ENCODE measurements at places on chromosomes 12 and 14.
A peak's percentile ranks its signal among the peaks of the same experiment; 100 is the strongest.

DNA sequence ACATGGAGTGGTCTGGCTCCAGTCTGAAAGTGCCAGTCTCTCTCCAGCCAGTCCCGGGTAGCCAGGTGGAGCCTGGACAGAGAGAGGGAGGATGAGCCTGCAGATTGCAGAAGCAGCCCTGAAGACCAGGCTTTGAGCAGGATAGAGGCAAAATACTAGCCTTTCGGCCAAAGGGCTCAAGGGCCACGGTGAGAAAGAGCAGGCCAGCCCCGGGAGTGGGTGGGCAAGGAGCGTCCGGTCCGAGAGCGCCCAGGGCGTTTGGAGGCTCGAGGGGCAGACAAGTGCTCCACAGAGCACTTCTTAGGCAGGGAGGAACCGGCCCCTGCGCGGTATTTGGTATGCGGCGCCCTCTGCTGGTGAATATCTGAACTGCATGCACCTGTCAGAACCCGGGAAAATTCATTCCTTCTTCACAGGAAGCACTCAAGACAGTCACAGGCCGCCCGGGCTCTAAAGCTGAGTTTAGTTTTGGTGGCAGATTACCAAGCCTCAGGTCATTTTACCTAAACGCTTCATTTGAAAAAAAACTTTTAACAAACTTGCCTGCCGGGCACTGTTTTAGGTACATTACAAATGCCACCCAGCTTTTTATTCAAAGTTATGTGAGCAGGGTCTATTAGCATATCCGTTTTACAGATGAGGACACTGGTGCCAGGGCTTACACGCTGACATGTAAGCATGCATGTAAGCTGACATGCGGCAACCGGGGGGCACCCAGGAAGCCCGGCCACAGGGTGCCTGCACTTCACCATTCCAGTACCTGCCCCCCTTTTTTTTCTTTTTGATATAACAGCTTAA lies 21.0 kb upstream of the PSMC1 start:
- DNase-seq, result peak; percentile 89

GRCh38 chr14:64410084-64410774 lies 22.1 kb downstream of the MTHFD1 start:
- no peak for DNase-seq

- peak; percentile 67 for DNase-seq
Measured at GRCh38 chr12:49019443-49020324, 1.1 kb upstream of the PRKAG1 start.

DNA sequence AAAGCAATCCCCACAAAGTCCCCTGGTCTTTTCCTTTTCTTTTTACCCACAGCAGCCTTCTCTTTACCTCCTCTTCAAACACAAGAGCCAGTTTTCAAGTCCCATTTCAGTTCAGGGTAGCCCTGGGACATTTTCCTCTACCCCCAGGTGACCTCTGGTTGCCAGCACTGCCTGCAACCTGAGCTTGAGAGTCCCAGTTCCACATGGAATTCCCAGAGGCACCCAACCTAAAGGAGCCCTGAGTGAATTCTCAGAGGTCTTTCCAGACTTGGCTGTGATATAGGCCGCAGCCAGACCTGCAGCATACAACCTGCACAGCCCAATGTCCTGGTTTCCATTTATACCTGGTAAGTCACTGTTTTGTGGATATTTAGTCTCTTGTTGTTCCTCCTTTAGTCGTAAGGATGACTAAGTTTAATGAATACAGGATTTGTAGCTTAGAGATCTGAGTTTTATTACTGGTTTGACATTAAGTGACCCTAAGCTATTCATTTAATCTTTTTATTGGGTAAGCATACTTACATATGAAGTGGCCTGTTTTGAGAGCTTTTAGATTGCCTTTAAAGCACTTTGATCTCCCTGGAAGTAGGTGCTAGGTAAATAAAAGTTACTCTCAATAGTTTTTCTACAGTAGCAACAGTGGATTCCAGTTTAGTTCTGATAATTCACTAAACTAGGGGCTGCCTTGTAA lies 159.8 kb downstream of the TGFB3 start:
- no peak for DNase-seq

DNA sequence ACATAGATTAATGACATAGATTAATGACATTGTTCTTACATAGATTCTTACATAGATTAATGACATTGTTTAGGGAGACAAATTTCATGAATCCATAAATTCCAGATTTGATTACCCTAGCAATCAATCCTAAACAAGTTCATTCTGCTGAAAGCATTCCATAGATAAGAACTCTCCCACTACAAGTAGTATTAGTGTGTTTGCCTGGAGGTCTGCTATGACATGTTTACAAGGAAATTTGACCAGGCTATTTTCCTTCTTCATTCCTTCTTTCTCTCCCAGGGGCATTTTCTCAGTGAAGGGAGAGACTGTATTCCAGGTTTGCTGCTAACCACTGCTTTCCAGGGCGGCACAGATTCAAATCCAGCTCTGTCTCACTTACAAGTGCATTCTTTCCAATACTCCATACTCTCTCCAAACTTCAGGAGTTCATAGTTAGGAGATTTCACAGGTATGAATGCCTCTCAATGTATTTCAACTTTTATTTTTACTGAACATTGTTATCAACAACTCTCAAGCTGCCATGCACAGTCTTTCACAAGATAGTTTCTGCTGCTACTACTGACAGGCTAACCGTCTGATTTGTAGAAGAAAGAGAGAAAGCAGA lies 134.5 kb downstream of the SLC38A1 start:
- no peak for DNase-seq

DNA sequence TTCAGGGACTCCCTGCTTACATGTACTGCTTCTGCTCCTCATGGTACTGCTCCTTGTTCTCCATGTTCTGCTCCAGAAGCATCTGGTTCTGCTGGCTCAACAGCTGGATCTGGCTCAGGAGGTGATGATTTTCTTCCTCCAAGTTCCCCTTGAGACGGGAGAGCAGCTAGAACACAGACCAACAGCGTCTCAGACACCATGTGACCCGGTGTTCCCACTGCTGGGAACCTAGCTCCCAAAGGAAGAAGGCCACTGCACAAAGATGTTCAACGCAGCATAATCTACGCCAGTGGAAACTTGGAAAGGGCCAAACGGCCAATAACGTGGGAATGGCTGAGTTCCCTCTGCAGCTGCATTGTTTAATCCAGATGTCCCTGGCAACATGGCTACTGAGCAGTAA lies 49.6 kb upstream of the GPR68 start:
- DNase-seq, result no peak

DNA sequence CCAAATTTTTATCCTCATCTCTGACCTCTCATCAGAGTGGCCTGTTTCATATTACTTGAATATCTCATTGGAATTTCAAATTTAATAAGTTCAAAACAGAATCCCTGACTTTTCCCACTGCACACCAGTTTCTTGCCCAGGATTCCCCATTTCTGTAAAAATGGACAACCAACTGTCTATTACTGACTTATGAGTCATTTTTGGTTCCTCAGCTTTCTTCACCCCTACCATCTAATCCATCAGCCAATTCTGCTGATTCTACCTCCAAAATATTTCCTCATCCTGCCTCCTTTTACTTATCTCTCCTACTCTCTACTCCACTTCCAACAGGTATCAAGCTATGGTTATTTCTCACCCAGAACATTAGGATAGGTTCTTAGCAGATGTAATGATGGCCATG lies 44.2 kb downstream of the TMX1 start:
- no peak for DNase-seq

- peak; percentile 96 for DNase-seq
Measured at GRCh38 chr14:104865081-104865630, at the start of gene CEP170B. Gene CEP170B, plus strand, starts transcription at chr14:104865268. Its CDS starts 3,183 bp downstream, at chr14:104868451.

DNA sequence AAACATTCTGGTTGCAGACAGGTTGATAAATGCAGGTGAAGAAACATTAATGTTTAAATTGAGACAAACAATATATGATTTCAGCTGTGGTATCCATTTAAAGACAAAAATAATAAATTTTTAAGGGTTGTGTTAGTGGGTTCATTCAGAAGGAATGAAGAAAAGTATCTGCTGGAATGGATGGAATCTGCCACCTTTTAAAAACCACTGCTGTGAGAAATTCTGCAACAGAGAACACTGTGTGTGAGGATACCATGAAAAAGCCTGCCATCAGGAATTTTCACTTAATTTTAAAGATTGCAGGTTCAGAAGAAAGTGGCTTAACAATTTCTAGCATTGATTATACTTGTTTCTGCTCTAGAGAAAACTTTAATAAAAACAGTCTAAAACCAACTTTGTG lies 184.6 kb upstream of the SOX5 start:
- DNase-seq, result no peak

DNA sequence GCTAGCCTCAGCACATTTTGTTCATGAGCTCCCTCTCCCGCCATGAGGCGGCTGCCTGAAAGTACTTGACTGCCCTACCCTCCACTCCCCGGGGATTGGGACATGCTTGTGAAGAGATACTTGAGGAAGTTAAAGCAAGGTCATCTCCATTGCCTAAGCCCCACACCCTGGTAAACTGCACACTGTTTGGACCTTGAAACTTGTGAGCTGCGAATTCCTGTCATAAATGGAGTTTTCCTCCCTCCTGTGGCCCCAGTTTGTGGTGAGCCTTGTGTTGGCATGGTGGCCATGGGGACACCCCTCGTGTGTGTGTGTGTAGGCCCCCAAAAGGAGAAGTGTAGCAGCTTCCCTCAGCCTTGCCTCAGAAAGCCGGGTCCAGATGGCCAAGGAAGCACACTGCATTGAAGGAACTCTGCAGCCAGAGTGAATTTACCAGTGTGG lies 395.5 kb downstream of the ZFP36L1 start:
- DNase-seq, result no peak

DNA sequence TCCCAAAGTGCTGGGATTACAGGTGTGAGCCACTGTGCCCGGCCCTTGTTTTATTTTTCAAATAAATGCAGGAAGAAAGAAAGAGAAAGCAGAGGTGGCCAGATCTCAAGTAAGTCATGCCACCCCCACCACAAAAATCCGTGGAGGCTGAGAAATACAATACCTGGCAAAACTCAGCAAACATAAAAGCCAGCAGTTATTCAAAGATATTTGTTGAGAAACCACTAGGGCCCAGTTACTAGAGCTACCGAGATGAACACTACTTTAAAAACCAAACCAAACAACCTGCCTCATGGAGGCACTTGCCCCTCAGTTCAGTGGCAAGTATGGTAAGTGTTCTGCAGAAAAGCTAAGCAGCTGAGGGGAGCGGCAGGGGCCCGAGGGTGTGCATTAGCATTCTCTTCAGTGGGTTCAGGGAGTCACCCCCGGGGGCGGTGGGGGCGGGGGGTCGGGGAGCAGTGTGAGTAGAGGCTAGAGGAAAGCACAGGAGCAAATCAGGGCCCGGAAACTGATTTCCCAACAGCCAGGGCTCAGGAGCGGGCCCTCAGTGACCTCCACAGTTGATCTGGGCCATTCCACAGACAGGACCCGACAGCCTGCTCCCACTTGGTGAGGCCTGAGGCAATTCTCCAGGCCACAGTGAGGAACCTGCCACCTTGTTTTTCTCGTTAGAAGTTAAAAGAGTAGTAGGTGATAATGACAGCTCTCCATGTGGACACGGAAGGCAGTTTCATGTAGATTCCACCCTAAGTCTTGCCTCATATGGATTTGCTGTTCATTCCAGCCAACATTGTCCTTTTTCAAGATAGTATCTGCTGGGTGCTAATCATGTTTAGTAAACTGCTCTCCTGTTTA lies 8.6 kb downstream of the EVL start:
- no peak for DNase-seq

DNA sequence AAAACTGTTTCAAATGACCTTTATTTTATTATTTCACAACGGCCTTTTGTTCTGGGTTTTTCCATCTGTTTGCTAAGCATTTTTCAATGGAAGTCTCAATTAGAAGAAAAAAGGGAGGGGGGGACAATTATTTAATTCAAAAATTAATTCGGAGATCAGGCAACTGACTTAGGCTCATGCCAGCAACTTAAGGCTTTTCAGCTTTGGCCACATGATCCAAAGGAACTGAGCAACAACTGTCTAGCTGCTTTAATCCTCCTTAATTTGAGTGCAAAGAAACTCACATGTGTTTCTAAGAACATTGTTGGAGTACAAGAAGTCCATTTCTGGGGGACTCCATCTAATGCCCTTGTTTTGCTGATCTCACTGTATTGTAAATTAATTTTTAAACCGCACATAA lies 188.0 kb downstream of the EXOC5 start:
- no peak for DNase-seq

DNA sequence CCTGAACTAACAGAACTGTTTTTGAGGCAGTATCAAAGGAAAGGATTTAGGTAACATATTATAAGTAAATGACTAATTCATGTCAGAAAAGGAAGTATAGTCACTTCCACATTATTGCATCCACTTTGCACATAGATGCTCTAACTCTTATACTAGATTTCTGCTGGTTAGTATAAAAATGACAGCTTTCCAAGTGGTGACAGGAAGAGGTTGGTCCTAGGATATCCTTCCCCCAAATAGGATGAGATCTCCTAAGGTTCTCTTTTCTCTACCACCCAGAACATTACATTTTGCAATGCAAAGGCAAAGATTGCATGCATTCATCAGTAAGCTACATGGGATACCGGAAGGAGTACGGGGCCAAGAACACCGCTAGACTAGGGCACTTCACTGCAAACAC lies 15.2 kb downstream of the DAD1 start:
- no peak for DNase-seq

- DNase-seq, result no peak
Measured at GRCh38 chr14:31834616-31835015, 242.5 kb upstream of the ARHGAP5 start.

DNA sequence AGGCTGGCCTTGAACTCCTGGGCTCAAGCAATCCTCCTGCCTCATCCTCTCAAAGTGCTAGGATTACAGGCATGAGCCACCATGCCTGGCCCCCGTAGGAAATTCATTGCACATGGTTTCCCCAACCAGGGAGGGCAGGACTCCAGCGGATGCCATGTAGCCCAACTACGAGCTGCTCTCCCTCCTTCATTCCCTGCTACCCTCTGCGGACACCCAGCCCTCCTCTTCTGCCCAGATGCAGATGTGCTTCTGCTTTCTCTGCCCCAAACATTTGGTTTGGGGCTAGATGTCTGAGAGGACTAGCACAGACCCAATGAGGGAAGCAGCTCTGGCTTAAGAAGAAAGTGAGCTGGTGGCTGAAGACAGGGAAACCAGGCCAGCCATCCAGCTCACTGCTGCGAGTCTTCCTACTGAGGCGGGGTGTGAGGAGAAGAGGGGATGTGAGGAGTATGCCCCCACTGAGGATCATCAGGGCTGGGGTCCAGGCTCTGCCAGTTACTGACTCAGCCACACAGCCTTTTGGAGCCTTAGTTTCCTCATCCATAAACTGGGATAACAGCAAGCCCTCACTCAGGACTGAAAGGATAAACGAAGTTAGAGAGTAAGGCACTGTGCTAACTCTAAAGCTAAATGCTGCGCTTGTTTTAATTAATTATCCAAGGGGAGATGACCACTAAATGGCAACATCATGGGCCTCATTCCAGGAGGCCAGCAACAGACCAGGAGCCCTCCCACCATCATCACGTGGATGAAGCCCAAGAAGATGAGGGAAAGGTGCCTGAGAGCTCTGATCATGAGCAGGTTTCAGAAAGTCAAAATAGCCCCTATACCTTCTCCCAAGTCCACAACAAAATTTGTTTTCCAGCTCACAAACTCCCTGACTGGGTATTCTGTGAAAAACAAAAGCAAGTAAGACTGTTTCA lies 10.9 kb downstream of the CTDSP2 start:
- DNase-seq, result peak; percentile 47

DNA sequence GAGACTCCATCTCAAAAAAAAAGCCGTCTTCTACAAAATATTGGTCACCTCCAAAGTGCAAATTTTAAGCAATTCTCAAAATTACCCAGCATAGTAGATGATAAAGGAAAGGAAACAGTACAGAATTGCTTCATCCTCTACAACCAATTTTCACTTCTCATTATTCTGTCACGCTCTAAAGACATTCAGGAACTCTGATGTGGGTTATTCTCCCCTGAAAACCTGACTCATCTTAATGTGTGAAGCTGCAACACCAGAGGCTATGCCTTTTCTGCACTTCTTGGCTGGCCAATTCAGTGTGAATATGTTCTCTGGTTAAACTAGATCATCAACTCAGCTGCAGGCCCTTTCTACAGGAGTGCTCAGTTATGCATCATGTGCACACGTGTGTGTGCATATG lies 11.0 kb downstream of the PTGER2 start:
- no peak for DNase-seq

Data from AG20443 (cell line).